Activated CD4-positive, alpha-beta T cell treated with anti-CD3 and anti-CD28 coated beads, Interleukin-2, amount 50 U/mL, for 48 hours (primary cell): ENCODE measurements at places on chromosomes 2 and 18.

- peak; percentile 49 for DNase-seq
Observed at GRCh38 chr2:238061315-238062202, 758 bp downstream of the SCLY start.

DNA sequence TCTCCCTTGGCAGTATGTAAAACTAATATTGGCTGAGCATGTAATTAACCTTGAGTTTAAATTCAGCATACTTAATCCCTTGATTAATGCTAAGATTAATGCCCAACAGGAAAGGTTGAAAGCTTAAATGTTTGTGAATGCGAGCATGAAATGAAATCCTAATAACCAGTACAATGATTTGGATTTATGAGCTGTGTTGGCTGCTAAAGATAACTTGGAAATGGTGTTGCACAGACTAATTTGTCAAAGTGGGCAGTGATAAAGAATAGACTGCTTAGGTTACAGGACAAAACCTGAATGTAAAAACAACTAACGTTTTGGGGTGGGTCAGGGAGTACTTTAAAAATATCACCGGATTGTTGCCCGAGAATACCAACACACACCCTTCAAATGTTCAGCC is 70.6 kb downstream of the MGAT5 start:
- DNase-seq, result no peak

GRCh38 chr18:48940854-48941611 is 9.7 kb downstream of the SMAD7 start:
- DNase-seq, result peak; percentile 64

DNA sequence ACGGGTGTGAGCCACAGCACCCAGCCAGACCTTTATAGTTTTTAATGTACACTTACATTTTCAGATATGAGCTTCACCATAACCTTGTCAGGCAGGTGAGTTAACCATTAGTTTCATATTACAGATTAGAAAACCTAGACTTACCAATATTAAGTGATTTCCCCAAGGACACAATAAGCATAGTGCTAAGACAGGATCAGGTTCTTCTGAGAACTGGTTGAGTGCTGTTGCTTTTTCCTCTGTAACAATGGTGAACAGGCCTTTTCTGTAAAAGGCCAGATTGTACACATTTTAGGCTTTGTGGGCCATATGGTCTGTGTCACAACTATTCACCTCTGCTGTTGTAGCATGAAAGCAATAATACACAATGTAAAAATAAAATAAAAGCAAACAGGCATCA is 332.0 kb downstream of the PIK3C3 start:
- DNase-seq, result no peak

- no peak for DNase-seq
Observed at GRCh38 chr2:190435031-190435670, 27.0 kb downstream of the MFSD6 start.

DNA sequence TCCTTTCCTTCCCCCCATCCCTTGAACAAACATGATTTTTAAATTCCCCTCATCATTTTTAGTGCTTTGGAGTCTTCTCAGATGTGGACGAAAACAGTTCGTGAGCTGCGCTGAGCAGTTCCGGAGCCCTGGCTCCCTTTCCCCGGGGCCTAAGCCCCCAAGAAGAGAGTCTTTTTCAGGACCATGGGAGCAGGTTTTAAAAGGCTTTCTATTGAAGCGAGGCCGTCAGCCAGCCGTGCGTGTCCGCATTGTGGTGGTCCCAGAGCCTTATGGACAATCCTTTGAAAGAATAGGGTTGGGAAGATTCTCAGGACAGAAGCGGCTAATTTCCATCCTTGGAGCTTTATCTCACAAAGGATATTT is 290.7 kb downstream of the SOX11 start:
- DNase-seq, result no peak

DNA sequence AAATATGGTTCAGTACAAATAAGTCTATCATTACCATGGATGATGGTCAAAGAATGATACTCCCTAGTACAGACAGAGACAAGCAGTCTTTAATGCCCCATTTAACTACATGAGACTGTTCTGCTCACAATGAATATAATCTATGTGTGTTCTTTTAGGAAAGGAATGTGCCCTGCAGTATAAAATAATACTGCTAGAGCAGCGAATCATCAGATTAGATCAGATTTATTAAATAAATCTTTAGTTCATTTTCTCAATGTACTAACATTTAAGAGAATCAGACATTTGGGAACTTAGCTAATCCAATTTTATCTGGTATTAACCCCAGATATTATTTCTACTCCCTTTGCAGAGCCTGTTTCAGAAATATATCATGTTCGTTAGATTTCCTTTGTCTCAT is 272.0 kb upstream of the GCFC2 start:
- DNase-seq, result no peak

DNA sequence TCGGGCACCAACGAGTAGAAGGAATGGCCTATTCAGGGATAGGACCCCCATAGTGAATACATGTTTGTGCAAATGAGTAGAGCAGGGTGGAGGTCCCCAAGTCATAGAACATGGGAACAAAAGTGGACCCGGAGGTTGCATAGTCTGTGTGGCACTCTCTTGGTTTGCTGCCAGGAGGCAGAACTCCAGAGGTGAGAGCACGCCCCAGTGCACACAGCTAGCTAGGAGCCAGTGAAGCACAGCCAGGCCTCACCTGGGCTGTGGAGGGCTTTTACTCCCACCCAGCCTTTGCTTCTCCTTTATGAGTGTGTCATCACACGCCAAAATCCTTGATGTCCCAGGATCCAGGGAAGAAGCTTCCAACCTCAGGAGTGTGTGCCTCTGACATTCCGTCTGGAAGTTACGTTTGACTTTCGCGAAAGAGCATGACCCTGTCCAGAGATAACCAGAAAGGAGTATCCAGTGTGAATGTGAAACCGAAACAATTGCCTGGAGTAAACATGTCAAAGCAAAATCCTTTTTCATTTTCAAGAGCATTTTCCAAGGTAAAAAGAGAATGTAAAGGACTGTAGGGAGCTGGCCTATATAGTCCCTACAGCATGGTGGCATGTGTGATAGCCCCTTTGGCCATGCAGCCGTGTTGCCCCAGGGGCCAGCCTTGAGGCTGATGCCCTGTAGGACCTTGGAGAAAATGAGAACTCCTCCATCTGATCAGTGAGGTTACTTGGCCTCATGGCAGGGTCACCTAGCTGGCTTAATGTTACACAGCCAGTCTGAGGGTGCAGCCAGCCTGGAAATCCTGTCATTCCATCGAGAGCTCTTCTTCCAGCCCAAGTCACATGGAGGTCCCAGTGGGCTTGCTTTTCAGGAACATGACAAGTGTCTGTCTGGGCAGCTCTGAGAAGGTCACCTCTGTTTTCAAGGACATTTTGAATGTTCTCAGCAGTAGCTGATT is 8.8 kb downstream of the TRIB2 start:
- no peak for DNase-seq

- no peak for DNase-seq
Observed at GRCh38 chr18:59802031-59802430, 97.8 kb upstream of the PMAIP1 start.

GRCh38 chr2:216838151-216838550 is 21.7 kb downstream of the TNP1 start:
- DNase-seq, result no peak

- no peak for DNase-seq
Observed at GRCh38 chr2:134141598-134142340, 112.1 kb upstream of the MGAT5 start.

GRCh38 chr18:59577386-59577655 is 119.9 kb downstream of the CCBE1 start:
- no peak for DNase-seq

- no peak for DNase-seq
Observed at GRCh38 chr18:65620076-65620696, 130.6 kb upstream of the CDH7 start.

GRCh38 chr2:16882706-16883105 is 217.1 kb upstream of the CYRIA start:
- no peak for DNase-seq

- DNase-seq, result no peak
Observed at GRCh38 chr2:15253835-15254286, 307.3 kb downstream of the NBAS start.

DNA sequence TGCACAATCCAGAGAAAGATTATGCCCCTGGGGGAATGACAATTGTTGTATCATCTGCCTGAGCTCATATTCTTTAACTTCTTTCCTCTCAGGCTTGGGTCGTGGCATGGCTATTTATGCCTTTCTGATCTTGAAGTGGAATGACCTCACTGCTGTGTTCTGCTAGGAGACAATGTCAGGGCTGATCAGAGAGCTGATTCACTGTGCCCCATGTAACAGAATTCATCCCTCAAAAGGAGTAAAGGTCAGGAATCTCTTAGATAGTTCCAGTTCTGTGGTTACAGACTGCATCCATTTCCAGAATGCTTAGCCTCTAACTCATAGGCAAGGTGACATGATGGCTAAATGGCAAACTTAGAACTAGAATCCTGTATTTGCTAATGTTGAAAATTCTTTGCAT is 511.7 kb upstream of the CNTNAP5 start:
- no peak for DNase-seq

- DNase-seq, result peak; percentile 24
Observed at GRCh38 chr2:105294844-105295481, 34.6 kb downstream of the TGFBRAP1 start.

DNA sequence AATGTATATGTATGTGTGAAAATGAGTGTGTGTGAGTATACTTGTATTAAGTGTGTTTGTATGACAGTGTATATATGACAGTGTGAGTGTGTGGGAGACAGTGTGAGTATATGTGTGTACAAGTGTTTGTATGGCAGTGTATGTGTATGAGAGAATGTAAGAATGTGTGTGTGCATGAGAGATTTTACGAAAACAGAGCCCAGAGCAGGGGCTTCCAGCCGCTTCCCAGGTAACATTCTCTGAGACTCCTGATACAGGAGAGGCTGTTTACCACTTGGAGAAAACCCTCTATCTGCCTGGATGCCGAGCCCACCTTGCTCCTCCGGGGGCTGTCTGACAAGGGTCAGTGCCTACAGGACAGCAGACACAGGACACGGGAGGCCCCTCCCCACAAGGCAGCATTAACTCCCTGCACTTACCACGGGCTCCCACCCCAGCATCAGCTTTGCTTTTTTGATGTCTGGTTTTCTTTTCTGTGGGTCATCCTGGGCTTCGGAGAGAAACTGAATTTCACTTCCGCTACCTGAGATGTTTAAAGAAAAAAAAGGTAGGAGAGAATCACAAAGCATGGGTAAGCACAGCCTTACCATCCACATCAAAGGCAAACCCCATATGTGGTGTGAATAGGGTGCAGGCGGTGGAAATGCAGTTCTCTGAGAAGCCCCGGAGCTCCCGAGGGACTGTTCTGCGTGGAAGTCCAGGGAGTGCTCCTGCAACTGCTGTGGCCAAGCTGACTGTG is 97.6 kb downstream of the UXS1 start:
- no peak for DNase-seq

GRCh38 chr2:124967325-124967724 is 942.2 kb downstream of the CNTNAP5 start:
- no peak for DNase-seq

DNA sequence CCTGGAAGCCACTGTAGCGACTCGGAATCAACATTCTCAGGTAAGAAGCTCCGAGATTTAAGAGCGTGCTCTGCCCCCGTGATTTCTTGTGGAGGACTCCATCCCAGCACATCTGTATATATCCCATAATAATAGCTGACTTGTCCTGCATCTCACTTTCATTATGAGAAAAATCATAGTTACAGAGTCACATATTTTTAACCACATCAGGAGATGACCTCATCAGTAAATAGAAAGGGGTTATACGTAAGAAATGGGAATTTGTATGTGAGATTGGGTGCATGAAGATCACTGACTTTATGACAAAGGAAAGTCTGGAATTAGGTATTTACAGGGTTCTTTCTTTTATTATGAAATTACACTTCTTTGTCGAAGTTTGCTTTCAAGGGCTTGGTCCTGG is 16.4 kb upstream of the TMEM18 start:
- DNase-seq, result no peak

DNA sequence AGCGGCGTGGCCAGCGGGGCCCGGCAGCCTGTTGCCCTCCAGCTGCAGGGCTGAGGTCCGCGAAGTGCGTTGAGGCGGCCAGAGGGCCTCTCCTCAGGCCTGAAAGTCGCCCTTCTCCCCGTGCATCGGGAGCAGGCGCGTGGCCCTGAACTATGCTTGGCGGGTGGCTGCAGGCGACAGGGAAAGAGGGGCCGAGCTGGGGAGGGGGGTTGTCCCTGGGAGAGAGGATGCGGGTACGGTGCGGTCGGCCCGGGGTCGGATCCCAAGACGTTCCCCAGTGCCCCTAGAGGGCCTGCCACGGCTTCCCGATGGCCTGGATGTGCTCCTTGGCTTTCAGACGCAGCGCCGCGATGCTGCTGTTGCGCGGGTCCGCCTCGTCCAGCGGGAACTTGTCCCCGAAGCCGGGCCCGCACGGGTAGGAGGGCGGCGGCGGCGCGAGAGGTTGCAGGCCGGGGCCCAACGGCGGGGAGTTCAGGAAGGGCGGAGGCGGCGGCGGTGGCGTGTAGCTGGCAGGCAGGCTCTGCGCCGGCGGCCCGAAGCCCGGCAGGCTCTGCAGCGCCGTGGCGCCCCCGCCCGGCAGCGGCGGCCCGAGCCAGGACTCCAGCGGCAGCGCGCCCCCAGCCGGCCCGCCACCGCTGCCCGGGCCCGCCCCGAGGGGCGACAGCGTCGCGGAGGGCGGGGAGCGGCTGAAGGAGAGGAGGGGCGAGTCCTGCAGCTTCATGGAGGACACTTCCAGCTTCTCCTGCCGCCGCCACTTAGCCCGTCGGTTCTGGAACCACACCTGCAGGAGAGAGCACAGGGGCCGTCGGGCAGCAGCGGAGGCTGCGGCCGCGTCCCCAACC is 4.3 kb downstream of the RAX start:
- DNase-seq, result peak; percentile 68

GRCh38 chr18:27110319-27110718 is 74.8 kb downstream of the CHST9 start:
- DNase-seq, result no peak

DNA sequence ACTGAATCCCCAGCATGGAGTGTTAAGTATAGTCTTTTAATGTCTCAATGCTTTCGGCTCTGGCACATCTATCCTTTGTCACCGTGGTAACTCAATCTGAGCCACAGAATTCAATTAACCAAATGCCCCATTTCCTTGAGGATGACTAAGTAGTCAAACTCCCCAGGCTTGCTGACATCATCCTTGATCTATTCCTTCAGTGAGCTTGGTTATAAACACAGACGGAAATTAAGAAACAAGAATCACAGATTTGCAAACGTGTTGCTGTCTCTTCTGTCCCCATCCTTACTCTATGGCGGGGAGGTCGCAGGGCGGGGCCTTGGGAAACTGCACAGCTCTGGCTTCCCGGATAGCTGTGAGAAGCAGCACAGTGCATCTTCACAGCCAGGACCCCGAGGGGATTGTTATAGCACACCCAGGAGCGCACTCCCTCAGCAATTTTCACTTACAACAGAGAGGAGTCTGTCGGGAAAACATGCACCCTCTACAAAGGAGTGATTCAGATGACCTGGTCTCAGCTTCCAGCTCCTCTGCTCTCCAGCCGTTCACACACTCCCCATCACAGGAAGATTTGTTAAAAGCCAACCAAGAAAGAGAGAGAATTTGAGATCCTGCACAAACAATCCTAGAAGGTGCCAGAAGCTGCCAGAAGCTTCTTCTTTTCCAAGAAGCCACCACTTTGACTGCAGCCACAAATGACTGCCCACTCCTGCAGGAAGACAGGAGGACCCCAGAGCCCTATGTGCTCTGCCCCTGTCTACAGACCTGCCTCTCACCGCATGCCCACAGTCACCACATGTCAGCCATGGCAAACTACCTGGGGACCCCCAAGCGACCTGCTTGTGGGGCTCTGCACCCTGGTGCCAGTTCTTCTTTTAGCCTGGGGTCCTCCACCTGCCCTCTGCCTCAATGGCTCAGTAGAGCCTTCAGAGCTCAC is 44.9 kb upstream of the YWHAQ start:
- no peak for DNase-seq

- peak; percentile 29 for DNase-seq
Observed at GRCh38 chr2:28956890-28957289, 24.2 kb upstream of the TOGARAM2 start.
